ENCODE measurements at places on chromosomes 3 and 15.

DNA sequence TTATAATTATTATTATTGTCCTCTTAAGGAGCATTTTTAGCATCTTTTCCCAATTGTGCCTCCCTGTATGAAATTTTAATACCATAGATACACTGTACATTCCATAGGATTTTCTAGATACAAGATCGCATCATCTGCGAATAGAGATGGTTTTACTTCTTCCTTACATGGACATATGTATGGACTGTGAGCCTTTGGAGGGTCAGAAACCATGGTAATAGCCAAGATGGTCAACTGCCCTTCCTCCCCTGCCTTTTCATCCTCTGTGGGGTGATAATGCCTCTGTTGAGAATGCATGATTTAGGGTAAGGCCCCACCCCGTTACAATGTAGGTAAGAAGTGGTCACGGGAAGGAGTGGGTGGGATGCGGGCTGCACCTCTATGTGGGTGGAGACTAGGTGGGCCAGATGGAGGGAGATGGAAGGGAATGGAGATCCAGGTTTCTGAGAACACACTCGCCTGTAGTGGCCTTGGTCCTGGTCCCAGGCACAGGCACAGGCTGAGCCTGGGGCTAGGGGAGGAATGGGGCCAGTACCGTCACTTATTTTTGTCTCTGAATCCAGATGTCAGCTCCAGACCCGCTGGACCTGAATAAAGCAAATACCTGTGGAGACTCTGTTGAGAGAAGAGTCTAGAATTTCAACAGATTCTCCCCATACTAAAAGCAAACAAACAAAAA is 31.7 kb downstream of the GOLGA6A start:
- DNase-seq: no peak

GRCh38 chr3:162224746-162225145 is 728.1 kb downstream of the OTOL1 start:
- no peak for DNase-seq

- no peak for DNase-seq
Observed at GRCh38 chr3:126516936-126517290, 660 bp downstream of the UROC1 start.

DNA sequence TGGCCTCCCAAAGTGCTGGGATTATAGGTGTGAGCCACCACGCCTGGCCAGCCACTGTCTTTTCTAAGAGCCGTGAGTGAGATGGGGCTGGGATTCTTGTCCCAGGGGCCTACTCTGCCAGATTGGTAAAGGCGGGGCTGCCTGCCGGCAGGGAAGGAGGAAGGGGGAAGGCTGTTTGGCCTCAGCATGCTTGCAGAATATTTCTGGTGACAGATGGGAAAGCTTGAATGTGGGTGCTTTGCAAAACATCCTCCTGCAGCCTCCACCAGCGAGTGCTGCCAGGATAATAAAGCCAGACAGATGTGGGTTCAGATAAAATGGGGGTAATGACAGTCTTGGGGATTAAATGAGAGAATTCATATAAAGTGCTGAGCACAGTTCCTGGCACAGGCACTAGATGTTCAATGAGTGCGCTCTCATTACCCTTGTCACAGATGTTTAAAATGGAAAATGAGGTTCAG is 19.8 kb upstream of the ACOX2 start:
- DNase-seq: no peak

DNA sequence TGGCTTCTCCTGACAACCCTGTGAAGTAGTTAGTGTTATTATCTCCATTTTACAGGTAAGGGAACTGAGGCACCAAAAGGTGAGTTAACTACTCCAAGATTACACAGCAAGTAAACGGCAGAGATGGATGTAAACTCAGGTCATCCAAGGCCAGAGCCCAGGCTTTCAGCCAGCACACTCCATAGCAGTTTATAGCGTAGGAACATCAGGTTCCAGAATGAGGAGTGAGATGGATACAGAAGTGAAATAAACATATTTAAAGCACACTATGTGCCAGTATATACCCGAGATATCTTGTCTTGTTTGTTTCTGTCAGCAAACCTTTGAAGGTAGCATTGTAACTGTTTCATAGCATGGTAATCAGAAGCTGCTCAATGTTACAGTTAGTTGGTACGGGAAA is 279.0 kb downstream of the OXSM start:
- DNase-seq: no peak

DNA sequence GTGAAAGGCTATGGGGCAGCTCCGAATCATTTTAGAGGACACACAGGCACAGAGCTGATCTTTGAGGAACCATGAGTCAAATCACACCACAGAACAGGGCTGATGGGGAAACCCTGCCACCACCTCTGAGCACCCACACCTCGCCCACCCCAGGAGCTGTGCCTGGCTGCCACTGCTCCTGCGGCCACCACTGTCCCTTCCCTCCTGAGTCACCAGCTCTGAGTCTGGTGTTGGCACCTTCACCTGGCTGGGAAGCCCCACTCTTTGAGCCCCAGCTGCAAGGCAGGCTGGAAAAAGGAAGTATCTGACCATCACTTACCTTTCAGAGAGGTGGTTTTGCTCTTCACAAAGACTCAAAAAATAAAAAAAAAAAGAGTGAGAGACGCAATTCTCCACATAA is 63.6 kb upstream of the MEF2A start:
- no peak for DNase-seq

- no peak for DNase-seq
Observed at GRCh38 chr3:106829206-106829605, 548.0 kb upstream of the CCDC54 start.
